Activated T-cell treated with anti-CD3 and anti-CD28 coated beads, Interleukin-2, amount 50 U/mL, for 48 hours (primary cell): ENCODE measurements at places on chromosomes 11 and 22.

DNA sequence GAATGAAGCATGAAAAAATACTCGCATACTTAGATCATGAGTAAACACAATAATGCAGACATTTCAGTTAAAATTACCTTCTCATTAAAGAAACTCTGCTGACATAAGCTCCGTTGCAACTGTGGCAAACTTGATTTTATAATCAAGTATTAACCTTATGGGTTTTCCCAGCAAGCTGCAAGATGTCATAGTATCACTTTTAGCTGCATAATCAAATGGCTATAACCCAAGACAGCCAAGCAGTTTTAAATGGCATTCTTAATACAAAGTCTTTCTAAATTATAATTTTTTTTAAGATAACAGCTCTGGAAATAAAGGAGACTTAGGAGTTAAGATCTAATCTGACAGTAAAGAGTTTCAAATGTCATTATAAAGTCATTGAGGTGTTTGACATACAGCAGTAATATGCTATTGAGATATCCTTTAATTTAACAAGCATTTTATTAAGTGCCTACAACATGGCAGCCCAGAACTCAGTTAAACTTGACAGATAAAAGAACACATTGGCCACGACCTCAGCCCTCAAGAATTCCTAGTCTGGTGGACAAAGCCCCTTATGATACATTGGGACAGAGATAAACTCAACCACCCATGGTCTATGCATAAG is 163.1 kb upstream of the FAT3 start:
- DNase-seq = no peak

- no peak for DNase-seq
Measured at GRCh38 chr11:27456795-27457329, 15.7 kb downstream of the LGR4 start.

DNA sequence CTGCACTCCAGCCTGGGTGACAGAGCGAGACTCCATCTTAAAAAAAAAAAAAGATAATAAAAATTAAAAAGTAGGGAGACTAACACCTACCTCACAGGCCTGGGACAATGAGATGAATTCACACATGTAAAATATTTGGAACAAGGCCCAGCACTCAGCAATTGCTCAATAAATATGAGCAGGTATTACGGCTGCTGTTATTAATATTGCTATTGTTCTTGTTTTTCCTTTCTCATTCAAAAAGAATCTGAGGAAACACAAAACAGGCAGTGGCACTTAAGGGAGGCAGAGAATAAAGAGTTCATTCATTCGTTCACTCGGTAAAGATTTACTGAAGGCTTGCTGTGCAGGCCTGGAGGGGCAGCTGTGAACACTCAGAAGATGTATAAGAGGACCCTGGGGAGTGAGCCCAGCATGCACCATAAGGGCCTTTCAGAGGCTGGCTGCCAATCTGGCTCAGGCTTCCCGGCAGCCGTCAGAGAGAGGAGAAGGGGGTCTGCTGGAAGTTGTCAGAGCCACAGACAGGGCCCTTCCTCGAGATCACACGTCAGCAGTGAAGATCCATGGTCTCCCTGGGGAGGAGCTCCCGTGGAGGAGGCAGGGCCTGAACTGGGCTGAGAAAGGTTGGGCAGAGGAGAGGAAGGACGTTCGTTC is 51.6 kb upstream of the TCF20 start:
- DNase-seq = no peak

GRCh38 chr11:102972853-102973252 is 17.3 kb upstream of the MMP13 start:
- DNase-seq = no peak

GRCh38 chr11:112163875-112164685 is at the start of gene IL18:
Gene IL18 (minus strand): TSS chr11:112164094. CDS start chr11:112155053, 9,041 bp downstream.
- no peak for DNase-seq

GRCh38 chr11:86802146-86802545 is 1.8 kb downstream of the PRSS23 start:
- DNase-seq = no peak

GRCh38 chr11:78731027-78731426 is 156.4 kb upstream of the NARS2 start:
- DNase-seq = no peak

DNA sequence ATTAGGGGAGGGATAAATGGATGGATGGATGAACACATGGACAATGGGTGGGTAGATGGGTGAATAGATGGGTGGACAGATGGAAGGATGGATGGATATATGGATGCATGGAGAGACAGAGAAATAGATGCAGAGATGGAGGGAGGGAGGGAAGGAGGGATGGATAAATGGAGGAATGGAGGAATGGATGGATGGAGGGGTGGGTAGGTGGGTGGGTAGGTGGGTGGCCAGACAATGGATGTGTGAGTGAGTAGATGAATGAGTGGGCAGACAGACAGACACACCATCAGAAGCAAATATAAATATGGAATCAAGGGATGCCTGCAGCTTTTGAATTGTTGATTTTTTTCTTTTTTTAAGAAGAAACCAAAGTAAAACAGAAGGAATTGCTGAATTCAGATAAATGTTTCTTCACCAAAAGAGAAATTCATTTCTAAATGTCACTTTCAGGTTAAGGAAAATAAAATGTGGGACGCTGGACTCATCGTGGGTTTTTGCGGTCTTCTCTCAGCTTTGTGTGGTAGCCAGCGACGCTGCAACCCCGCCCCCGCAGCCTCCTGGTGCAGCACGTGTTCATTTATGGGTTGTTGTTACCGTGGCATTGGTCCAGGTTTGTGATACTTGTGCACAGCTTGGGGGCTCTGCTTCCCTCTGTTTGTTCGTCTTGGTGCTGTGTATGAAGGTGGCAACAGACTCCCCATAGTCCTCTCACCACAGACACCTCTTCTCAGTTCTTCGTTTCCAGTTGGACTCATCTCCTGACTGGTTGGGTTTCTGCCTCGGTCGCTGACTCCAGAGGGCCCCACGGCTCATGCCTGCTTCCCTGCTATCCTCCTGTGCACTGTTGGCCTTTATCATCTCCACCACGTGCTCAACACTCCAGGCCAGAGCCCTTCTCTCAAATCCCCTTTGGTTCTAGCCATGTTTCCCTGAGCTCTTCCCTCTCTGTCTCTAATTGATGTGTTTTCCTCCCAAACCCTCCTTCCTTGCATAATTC is 76.4 kb downstream of the CDKN1C start:
- no peak for DNase-seq

DNA sequence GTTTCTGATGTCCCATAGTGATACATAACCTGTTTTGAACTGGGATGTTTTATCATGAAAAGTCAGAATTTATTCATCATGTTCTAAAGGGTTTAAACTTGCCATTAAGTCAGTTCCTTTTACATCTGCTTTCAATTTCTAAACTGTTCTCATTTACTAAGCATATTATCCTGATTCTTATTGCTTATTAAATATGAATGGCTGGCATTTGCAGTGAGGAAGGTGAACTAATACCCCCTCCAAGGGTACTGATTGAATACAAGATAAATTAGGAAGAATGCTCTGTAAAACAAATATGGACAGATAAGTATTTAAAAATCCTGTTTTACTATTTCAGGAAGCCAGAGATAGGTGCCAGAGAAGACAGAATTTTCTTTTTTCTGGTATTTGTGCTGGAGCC is 70.8 kb upstream of the HORMAD2 start:
- no peak for DNase-seq

DNA sequence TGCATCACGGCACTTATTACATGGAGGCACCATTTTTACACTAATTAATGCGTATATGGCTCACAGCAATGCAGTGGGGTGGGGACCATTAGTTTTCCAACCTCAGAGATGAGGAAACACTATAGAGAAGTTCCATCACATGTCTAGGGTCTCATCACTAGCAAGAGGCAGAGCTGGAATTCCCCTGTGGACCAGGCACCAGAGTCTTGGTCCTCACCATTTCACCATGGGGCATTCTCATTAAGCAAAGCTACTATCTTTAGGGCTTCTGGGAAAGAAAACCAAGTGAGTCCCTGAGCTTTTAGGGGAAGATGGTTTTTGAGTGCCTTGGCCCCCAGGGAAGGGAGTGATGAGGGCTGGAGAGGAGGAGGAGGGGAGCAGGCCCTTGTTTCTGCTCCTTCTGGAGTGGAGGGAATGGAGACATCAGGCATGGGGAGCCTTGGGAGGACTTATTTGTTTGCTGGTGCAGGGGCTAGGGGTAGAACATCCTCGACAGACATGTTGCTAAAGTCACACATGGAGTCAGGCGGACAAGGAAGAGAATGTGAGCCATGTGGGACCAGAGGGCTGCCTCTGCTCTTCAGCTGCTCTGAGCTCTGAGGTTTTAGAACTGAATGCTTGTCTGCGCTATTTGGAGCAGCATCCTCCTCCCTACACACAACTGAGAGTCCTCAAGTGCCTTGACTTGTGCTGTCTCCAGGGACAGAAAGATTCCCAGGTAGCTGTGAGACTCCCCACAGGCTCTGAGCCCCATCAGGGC is 40.3 kb upstream of the ZBED5 start:
- no peak for DNase-seq

GRCh38 chr11:20310137-20310536 is 53.4 kb upstream of the HTATIP2 start:
- DNase-seq = no peak

- no peak for DNase-seq
Measured at GRCh38 chr11:1226226-1226985, 3.5 kb downstream of the MUC5B start.

DNA sequence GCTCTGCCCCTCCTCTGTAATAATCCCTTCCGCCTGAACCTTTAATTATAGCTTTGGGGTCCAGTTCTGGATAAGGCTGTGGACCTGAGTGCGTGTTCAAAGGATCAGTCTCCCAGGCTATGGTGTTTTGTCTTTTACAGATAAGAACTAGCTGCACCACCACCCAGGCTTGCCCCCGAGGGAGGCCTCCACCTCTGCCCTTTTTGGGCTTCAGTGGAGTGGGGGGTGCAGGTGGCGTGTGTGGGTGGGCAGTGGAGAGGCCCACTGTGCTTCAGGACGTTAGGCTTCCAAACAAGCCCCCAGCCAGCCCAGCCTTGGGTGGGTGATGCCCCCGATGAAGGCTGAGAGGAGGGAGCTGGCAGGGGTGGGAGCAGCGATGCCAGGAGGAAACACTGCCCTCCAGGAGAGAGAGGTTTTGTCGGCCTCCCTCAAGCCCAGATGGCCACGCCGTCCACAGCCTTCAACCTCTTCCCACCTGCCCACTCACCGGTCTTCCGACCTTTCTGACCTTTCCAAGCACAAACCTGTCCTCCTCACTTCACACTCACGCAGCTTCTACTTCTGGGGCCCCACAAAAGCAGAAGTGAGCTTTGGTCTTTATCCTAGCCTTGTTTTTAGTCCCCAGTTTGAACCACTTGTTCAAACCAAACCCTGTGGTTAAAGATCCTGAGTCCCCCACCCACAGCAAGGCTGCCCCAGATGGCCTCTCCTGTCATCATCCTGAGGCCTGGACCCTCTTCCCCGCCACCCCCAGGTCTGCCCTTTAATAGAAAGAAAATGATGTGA is 20.4 kb downstream of the PSMD13 start:
- DNase-seq = no peak

GRCh38 chr11:134417871-134418840 is 6.1 kb upstream of the B3GAT1 start:
- DNase-seq = no peak
